ENCODE measurements at places on chromosomes 4 and X. TPM values are rescaled to one million over a fixed set of nuclear protein-coding genes. Genes with fewer than 3 reads are reported as not detected.

SHISA3 gene
- 1.1 TPM for total RNA-seq

FOXP3 gene
- total RNA-seq: 0.21 TPM

CLNK gene
- 0.16 TPM for total RNA-seq

CLDN2 gene
- total RNA-seq: 1.9 TPM

PDCL2 gene
- not detected for total RNA-seq

PABPC4L gene
- total RNA-seq: 0.12 TPM

SYP gene
- 7.4 TPM for total RNA-seq

CXCL6 gene
- 0.32 TPM for total RNA-seq

SLC2A9 gene
- 6.8 TPM for total RNA-seq

ADGRA3 gene
- 47.2 TPM for total RNA-seq

PPA2 gene
- 115 TPM for total RNA-seq

CLCN4 gene
- 0.62 TPM for total RNA-seq

PDE5A gene
- 42.5 TPM for total RNA-seq

FRG2 gene
- total RNA-seq: not detected

- no peak for DNase-seq
Measured at GRCh38 chrX:15170927-15171326, 99.0 kb downstream of the ASB9 start.

DNA sequence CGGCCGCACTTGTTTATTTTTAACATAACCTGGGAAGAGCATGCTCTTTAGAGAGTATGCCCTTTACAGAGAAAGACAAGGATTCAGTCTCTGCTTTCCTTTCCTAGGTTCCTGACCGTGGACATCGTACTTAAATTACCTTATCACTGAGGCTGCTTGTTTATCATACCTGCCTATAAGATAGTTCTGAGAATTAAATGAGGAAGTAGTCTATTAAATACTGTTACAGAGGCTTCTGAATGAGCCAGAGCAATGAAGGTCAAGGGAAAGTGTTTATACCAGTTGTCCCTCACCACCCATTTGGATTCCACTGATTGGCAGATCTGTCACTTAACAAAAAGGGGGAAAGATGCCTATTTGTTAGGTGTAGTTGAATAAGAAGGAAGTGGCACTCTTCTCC, 10.0 kb downstream of the TXLNG start:
- no peak for DNase-seq

DNA sequence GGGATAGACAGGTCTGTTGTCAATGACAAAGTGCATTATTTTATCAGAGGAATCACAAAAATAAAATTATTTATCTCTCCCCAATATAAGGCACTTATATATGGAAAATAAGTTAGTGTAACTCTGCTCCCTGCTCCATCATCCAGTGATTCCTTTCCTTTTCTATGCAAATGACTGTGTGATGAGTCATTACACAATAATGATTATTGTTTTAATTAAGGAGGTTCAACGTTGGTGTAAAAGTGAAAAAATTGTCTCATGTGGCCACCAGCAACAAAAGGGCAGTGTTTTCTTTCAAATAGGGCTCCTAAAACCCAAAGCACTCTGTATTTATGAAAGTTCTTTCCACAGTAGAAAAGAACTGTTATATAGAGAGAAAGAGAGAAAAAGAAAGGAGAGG, 16.7 kb downstream of the SLC7A11 start:
- DNase-seq: no peak

GRCh38 chr4:7938609-7939376, 868 bp downstream of the AFAP1 start:
- no peak for DNase-seq

GRCh38 chrX:21943460-21944135, 3.1 kb downstream of the SMS start:
- DNase-seq: no peak

- no peak for DNase-seq
Measured at GRCh38 chrX:129600981-129601424, 53.8 kb downstream of the APLN start.

DNA sequence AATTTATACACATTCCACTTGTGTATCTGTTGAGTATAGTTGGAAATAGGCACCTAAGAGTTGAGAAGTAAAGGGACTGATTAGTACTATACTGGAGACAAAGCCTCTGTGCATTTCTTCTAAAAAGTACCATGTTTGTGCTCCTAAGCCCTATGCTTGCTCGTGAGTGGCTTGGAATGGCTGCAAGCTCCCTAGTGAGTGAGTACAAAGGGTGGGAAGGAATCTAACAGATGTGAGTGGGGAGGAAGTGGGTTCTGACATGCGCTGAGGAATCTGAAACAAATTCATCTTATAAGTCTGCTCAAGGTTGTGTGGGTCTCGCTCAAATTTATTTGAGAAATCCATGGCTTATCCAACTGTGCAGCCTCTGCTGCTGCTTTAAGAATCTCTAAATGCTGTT, 13.3 kb downstream of the SPCS3 start:
- DNase-seq: no peak

- no peak for DNase-seq
Measured at GRCh38 chr4:183328832-183329231, 6.6 kb upstream of the CLDN24 start.

DNA sequence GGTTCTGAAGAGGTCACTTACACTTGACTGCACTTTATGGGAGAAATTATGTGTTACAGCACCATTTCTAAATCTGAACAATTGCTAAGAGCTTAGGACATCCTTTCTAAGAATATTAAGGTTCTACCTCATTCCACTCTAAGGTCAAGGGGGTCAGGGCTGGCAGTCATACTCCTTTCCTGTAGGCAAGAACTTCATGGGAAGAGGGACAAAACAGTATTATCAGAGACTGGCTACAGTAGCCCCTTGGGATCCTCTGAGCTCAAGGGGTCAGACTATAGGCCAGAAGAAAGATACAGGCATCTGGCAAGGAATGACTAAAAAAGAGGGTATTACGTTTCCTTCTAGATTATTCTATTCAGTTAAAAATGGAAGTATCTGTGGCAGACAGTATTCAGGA, 115.1 kb downstream of the RASL11B start:
- DNase-seq: no peak

DNA sequence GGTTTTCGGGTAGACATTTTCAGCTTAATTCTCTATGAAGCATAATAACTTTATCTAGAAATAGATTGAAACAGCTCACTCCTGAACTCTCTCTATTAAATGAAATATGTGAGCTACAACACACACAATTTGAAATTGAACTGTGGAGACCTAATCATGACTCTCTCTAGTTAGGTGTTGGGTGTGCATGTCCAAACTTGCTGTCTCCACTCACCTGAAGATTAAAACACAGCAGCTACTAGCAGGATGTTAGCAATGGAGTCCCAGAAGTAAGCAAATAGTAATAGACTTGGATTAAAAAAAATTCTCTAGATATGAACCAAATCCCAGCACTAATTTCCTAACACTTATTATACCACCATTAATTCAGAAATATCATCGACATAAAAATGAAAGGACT, 173.1 kb downstream of the FSTL5 start:
- DNase-seq: no peak

GRCh38 chrX:39258331-39258730, 457.1 kb downstream of the MID1IP1 start:
- DNase-seq: no peak

DNA sequence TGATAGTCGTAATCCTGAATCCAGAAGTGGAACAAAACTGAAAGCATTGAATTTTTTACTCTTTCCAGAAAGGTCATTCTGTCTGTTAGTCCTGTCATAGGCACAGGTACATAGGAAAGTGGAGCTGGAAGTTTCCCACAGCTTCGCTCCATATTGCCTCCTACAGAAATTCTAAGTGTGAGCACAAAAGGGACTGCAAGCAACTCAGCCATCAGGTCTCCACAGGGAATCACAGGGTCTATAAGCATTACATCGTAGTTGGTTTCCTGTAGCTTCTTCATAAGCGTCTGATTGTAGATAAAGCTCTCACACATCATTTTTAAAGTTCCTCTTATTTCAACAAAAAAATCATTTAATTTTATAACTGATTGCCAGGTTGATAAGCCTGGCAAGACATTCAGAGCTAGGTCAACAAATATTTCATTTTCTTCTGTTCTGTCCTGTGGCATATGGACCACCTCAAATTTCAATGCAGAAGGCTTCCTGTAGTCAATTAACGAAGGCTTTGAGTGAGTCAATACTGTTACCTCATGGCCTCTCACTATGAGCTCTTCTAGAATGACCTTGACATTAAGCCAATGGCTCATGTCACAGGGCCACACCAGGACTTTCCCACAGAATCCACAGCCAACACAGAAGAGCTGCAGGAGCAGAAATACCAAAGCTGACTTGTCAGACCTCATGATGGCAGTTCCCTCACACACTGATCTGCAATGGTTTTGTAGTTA, at the start of gene UGT2A3:
UGT2A3 (minus strand) TSS at position 727 of the 728 bp plus-strand sequence; CDS start at position 683, 44 bp downstream.
- DNase-seq: peak; percentile 55

GRCh38 chr4:33080275-33080674, 2360.1 kb downstream of the PCDH7 start:
- DNase-seq: no peak

- no peak for DNase-seq
Measured at GRCh38 chrX:101385026-101385684, 836 bp downstream of the BTK start.

- DNase-seq: no peak
Measured at GRCh38 chr4:168793542-168793941, 216.5 kb downstream of the CBR4 start.

DNA sequence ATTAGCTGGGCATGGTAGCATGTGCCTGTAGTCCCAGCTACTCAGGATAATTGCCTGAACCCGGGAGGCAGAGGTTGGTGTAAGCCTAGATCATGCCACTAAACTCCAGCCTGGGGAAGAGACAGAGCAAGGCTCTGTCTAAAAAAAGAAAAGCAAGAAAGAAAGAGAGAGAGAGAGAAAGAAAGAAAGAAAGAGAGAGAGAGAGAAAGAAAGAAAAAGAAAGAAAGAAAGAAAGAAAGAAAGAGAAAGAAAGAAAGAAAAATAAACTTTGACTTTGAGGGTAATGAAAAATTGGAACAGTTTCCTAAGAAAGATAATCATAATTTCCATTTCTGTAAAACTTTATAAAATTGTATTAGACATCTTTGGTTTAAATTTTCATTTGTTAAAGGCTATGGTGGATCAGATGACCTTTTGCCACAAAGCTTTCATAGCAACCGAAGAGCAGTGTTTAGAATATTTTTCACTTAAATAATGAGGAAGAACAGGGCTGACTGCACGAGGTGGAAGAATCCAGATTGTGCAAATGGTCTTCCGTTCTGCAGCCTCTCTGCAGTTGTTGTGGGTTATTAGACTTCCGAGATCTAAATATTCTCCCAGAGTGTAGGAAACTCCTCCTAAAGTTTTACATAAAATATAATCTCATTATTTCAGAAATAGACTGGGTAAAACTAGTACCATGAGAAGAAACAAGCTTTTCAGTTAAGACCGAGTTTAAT, 55.9 kb downstream of the RBM47 start:
- no peak for DNase-seq

DNA sequence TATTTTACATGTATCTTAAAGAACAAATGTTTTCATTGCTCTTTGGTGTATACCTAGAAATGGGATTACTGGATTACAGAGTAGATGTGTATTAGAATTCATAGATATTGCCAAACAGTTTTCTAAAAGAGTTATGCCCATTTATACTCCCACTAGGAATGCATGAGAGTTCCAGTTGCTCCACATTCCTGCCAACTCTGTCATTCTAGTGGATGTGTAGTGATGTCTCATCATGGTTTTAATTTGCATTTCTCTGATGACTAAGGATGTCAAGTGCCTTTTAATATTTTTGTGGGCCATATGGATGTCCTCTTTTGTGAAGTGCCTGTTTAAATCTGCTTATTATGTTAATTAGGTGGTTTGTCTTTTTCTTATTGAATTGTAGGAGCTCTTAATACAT, 65.6 kb upstream of the BMP2K start:
- DNase-seq: no peak

DNA sequence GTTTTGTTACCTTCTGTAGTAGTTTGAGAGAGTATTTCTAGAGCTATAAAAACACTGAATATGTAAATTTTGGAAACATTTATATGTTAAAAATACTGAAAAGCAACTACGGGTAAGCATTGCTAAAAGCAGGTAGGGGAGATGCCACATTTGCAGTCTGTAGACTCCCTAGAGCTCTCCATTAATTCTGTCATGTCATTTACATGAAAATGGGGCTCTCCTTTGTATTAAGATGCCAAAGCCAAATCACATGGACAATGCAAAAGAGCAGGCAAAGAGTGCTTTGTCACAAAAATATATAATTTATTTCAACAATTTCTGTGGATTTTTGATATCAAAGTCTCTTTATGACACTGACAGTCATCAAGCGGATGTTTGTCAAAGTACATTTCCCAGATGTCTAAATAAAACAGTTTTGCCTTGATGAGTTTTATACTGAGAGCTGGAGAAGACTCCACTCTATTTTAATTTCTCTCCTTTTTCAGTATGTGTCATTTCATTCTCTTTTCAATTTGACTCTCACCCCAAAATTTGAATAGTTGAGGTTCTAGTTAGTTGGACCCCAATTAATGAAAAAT, 51.8 kb downstream of the LDB2 start:
- DNase-seq: no peak

DNA sequence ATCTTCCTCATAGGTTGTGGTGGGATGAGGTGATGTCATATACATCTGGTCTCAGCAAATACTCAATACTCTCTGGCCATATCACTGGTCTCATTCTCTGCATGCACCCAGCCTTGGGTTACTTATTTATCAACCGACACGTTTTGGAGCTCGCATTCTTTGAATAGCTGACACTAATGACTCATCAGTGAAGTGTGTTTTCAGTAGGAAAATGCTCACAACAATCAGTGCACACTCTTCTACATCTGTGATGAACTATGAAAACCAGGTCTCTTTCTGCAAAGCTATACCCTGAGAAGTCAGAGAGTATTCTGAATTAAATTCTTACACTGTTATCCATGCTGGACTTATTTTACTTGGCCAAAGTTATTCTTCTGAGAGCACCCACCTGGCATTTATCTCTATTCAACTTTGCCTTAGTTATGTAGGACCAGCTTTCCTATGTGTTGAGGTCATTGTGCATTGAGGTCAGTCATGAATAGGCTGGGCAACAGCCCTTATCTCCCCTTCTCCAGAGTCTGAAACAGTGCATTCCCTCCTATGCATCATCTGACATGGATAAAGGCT, 58.7 kb upstream of the DHX15 start:
- peak; percentile 16 for DNase-seq

DNA sequence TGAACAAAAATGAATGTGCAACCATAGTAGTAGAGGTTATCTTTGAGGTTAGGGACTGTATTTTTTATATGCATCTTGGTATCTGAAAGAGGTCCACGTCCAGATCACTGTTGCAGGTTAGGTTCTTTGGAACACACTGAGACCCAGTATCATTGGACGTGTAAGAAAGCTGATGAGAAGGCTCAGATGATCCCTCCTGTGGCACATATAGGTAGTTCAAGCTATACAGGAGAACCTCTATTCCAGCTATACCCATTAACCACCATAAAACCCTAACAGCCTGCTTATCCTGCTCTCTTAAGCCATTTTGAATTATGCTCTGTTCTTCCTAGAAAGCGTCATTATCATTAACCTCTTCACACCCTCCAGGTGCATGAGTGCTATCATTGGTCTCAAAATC, 930.7 kb upstream of the HS3ST1 start:
- DNase-seq: no peak

- no peak for DNase-seq
Measured at GRCh38 chr4:129080129-129080528, 13.2 kb downstream of the SCLT1 start.
